Mammary epithelial cell (primary cell): ENCODE measurements at places on chromosomes 4 and X. TPM values are rescaled to one million over a fixed set of nuclear protein-coding genes. Genes with fewer than 3 reads are reported as not detected.

UGT2B15 gene
- not detected in 2 replicates for total RNA-seq

SATL1 gene
- 0.14 TPM in 1 of 2 replicates, not detected in the other for total RNA-seq

EMCN gene
- not detected for total RNA-seq

ENPP6 gene
- 0.33 TPM for total RNA-seq

ARHGAP36 gene
- not detected in 2 replicates for total RNA-seq

STARD8 gene
- 0.05 and 0.78 TPM in 2 replicates for total RNA-seq

ZXDB gene
- 9.1 and 12.2 TPM in 2 replicates for total RNA-seq

PPARGC1A gene
- 5.3 TPM for total RNA-seq
